ENCODE measurements at places on chromosomes 16 and 17.

GRCh38 chr17:15978606-15979005, 20.9 kb downstream of the ZSWIM7 start:
- no peak for DNase-seq

DNA sequence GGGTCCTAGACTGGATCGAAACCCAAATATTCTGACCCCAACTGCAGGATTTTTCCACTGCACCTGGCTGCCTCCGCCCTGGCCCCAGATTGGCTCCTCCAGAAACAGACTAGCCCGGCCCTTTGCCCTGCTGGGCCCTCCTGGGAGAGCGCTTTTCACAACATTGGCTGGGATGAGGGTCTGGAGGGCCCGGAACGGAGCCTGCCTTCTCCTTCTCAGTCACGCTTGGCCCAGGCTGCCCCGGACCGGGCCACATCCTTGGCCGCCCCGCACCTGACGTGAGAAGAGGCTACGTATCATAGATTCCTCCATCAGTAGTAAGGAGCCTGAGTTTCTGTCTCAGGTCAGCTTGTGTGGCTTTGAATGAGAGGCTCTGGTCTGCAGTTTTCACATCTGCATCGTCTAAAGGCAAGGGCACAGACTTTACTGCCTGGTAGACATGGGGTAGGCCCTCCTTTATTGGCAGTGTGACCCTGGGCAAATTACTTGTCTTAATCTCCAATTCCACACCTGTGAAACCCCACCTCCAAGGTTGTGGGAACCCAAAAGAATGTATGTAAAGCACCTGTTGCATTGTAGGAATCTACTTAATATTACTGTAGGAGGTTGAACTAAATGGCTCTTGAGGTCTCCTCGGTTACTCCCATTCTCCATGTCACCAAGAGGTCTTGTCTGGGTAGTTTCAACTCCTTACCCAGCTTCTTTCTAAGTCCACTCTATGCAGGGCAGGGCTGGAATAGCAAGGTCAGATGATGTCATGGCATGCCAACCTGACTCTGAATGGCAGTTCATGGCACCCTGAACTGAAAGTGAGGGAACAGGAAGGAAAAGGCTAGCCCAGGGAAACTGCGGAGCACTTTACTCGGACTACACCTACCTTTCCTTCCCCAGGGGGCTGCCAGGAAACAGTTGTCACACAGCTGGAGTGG, 661 bp downstream of the LRRC3C start:
- DNase-seq = no peak

- DNase-seq = no peak
Observed at GRCh38 chr17:37292429-37293139, 83.2 kb upstream of the C17orf78 start.

GRCh38 chr17:67413388-67413787, 36.3 kb downstream of the PITPNC1 start:
- no peak for DNase-seq

GRCh38 chr16:84048871-84049270, 6.3 kb upstream of the SLC38A8 start:
- DNase-seq = no peak

GRCh38 chr16:58507963-58508670, 7.2 kb upstream of the SETD6 start:
- DNase-seq = no peak

- no peak for DNase-seq
Observed at GRCh38 chr17:72715906-72716572, 376.4 kb downstream of the SLC39A11 start.

GRCh38 chr17:40529991-40530390, 28.6 kb upstream of the TNS4 start:
- DNase-seq = no peak

GRCh38 chr16:5032748-5033167, 977 bp downstream of the NAGPA start:
- DNase-seq = no peak

- no peak for DNase-seq
Observed at GRCh38 chr17:2212400-2212981, 91.1 kb downstream of the SMG6 start.

- DNase-seq = no peak
Observed at GRCh38 chr16:19687279-19687678, 30.7 kb downstream of the KNOP1 start.

DNA sequence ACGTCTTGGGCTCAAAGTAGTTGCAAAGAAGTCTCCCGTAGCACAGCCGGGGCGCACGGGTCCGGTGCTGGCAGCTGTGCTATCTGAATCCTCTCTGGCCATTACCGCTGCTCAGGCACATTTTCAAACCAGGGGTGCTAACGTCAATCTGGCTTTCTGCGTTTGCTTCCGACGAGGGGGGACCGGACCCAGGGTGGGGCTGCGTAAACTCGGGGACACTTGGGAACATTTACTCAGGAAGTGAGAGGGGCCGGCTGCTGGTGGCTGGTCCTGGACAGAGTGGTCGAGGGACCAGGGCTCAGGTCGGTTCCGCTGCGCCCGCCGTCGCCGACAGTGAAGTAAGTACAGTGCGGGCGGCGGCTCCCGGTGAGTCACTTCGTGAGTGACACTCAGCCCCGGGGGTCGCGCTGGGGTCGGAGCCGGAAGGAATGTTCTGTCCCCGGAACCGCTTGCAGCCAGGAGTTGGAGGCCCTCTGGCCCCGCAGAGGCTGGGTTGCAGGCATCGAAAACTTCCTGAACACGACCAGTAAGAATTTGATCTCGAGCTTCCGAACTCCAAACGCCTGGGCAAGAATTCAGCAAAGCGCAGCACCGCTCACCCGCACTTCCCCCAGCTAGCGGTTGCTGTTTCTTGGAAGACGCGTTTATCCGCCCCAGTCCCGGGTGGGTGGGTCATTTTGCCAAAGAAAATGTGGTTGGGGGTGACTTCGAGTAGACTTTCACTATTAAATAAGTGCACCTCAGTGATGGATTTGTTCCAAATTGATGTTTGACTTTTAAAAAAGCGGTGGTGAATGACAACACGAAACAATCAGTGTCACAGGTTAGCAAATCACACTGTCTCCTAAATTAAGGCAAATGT, 1.4 kb upstream of the HS3ST3B1 start:
- peak; percentile 13 for DNase-seq

DNA sequence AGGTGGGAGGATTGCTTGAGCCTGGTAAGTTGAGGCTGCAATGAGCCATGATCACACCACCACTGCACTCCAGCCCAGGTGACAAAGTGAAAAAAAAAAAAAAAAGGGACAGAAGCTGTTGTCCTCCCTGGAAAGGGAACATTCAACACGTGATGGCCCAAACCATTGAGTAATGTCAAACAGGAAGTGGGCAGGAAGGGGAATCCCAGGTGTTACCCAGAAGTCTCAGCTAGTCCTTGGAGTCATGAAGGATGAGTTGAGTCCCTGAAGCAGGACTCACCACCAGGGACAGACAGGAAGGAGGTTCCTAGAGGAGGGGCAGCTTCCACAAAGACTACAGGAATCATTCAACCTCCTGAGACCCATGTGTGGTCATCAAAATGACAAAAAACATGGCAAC, 19.8 kb upstream of the CMIP start:
- no peak for DNase-seq

DNA sequence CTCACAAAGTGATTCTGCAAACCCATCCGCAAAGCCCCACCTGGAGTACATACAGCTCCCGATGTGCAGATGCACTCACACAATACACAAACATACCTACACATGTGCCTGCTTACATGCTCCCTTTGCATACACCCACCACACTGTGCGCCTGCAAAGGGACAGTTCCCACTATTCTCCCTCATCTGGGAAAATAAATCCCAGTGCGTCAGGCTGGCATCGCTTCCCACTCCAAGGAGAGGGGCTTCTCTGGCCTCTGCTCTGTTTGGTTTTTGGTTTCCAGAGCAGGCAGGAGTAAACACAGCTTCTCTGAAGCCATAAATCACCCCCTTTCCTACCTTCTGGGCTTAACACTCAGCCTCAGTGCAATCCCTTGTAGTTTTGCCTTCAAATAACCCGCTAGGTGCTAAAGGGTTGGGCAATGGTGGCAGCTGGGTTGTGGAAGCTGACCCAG, 14.7 kb downstream of the HOXB4 start:
- DNase-seq = no peak

DNA sequence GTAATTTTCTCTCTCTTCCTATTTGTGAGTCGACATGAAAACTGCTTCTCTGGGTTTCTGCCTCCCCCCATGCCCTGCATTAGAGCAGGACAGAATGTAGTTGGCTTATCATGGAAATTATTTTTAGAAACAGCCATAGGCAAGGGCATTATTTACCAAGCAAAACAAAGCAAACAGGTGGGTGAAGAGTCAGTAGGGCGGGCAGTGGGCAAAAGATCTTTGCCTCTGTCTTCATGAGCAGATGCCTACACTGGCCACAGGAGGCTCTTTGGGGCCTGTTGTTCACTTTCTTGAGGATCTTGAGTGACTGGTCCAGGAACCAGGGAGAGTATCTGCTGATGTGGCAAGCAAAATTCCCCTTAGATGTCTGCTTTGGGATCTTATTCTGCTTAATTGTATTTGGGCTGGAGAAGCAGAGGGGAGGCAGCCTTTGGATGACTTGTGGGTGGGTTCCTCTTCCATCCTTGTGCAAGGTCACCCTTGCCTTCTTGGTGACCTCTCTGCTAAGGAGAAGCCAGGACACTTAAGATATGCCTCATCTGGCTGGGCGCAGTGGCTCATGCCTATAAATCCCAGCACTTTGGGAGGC, 42.5 kb upstream of the CLEC19A start:
- DNase-seq = no peak

DNA sequence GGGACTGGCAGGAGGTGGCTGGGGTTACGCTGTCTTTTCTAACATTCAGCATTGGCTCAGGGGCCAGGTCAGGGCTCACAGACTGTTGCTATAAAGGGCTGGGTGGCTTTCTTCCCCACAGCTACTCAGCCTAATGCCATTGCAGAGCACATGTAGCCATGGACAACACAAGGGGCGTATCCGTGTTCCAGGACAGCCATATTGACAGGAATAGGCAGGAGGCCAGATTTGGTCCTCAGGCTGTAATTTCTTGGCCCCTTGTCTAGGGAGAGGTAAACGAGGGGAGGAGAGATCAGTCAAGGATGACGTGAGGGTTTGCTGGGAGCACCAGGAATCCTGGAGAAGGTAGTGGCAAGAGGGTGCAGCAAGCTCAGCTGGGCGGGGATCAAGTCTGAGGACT, 21.2 kb upstream of the MYO15B start:
- DNase-seq = no peak

GRCh38 chr17:74919440-74920305, 3.4 kb downstream of the USH1G start:
- no peak for DNase-seq

DNA sequence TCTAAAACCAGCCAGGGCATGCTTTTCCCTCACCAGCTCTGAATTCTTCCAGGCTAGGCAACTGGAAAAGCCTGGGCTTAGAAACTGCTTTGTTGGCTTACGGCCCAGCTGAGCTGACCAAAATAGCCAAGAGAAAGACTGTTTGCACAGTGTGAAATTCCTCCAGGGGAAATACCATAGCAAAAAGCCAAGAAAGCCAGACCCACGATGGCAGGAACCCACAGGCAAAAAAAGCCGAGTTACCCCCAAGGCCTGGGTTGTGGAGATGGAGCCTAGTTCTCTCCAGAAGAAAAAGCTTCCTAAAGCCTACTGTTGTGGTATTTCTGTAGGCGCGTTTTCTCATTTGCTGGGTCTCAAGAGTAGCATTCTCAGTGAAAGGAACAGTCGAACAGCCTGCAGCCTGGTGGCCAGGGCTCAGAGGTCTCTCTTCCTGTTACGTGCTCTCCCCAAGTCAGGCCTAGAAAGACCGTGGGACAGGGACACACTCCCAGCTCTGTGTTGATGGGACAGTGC, 9.2 kb downstream of the SP2 start:
- DNase-seq = no peak

- no peak for DNase-seq
Observed at GRCh38 chr17:17497065-17497844, 1.1 kb upstream of the RASD1 start.

DNA sequence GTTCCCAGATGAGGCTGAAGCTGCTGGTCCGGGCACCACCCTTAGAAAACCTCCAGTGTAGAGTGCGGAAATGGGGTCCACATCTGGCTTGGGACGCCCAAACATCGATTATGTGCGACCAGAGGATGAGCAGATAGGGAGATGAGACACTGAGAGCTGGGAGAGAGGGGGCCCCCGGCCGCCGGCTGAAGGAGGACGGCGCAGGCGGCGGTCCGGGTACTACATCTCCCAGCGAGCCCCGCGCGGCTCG, 182 bp upstream of the SPECC1 start:
- no peak for DNase-seq

DNA sequence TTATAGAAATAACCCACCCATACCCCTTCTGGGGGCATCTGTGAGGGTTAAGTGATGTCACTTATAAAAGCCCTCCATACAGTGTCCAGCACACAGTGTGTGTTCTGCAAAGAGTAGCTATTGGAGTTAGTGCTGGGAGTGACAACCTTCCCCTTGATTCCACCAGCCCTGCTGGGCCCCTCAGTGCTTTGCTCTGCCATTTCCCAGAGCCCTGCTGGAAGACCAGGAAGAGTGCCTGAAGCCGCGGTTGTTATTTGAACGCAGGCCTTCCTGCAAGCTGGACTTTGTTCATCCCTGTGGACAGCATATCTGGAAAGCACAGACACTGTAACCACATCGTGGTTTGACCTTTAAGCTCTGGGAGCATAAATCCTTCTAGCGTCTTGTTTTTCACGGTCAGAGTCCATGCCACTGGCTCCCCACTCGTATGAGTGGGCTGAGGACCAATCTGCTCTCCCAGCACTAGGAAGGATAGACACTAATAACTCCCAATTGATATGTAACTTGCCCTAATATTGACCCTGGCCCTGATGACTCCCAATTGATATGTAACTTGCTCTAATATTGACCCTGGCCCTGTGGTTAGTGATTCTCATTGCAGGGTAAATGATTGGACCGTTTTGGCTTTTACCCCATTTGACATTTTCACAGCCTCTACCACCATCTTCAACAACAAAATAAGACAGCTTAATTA, 297.1 kb upstream of the MAF start:
- DNase-seq = no peak

DNA sequence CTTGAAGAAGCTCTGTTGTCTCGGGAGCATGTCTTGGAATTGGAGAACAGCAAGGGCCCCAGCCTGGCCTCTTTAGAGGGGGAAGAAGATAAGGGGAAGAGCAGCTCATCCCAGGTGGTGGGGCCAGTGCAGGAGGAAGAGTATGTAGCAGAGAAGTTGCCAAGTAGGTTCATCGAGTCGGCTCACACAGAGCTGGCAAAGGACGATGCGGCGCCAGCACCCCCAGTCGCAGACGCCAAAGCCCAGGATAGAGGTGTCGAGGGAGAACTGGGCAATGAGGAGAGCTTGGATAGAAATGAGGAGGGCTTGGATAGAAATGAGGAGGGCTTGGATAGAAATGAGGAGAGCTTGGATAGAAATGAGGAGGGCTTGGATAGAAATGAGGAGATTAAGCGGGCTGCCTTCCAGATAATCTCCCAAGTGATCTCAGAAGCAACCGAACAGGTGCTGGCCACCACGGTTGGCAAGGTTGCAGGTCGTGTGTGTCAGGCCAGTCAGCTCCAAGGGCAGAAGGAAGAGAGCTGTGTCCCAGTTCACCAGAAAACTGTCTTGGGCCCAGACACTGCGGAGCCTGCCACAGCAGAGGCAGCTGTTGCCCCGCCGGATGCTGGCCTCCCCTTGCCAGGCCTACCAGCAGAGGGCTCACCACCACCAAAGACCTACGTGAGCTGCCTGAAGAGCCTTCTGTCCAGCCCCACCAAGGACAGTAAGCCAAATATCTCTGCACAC, 21.2 kb downstream of the AKAP1 start:
- DNase-seq = no peak

GRCh38 chr17:70187383-70187782, 18.1 kb downstream of the KCNJ2 start:
- no peak for DNase-seq

Measured in T-helper 17 cell (primary cell).